ENCODE measurements at places on chromosomes 1 and 21.

GRCh38 chr1:43533584-43533983 lies 2.9 kb downstream of the PTPRF start:
- no peak for DNase-seq

DNA sequence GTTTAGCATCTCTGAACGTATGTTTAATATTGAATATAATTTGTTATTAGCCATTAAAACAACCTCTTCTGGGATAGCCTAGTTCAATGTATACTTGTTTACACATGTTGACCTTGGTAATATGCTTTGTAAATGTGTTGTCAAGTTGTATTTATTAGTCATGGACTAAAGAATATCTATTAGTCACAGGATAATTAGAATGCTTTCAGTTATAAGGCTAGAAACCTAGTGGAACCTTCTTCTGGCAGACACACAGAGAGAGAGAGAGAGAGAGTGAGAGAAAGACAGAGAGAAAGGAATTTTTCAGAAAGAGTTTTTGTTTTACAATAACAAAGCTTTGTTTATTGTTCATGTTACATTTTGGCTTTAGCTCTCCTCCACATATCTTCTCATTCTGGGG lies 181.1 kb upstream of the APP start:
- peak; percentile 8 for DNase-seq

GRCh38 chr21:41612674-41613532 lies 104.9 kb upstream of the TMPRSS2 start:
- DNase-seq: peak; percentile 97

DNA sequence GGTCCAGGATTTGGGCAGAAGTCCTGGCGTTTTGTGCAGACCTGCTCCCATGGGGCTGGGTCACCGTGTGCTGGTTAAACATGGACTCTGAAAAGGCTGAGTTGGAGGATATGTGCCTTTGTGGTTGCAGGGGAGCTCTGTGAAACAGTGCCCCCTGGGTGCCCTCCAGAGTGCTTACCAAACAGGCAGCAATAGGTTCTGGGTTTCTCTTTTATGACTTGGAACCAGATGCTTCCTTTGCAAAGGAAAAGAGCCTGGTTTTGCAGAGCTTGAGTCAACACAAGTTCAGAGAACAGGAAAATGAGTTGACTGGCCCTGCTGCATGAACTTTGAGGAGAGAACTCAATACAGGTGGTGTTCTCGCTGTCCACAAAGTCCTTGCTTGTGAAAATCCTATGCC lies 288.9 kb downstream of the TM2D1 start:
- DNase-seq: no peak

DNA sequence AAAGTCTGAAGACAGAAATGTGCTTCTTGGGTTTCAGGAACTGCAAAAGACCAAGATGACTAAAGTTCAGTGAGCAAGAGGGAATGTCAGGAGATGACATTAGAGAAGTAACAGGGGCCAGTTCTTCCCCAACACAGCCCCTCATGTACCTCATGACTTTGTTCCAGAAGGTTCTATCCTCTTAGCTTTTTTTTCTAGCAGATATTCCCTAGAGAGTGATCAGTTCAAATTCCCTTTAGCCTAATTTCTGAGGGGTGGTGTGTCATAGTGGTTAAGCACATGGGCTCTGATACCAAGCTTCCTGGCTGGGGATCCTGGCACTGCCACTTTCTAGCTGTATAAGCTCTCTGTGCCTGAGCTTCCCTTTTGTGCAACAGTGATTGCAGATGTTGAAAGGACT lies 108.0 kb downstream of the LBR start:
- no peak for DNase-seq

- DNase-seq: peak; percentile 74
Measured at GRCh38 chr1:162905174-162906158, 44.5 kb upstream of the CCDC190 start.
